Germinal center (tissue), 1 donor: ENCODE measurements at places on chromosomes 1 and 21.

DNA sequence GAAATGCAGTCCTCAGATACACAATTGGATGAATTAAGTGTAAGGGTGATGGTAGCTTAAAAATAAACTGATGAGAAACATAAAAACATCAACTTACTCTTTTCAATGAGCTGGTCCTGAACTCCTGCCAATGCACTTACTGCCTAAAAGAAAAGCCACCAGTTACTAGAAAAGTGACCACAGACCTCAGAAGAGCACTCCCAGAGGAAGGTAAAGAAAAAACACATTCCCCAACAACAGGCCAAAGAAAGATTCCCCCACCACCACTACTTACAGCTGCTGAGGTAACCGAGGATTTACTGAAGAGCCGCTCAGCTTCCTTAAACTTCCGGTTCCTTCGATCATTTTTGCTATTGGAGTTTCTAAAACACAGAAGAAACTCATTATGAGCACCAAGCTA, 5.4 kb downstream of the MEAF6 start:
- no peak for DNase-seq

DNA sequence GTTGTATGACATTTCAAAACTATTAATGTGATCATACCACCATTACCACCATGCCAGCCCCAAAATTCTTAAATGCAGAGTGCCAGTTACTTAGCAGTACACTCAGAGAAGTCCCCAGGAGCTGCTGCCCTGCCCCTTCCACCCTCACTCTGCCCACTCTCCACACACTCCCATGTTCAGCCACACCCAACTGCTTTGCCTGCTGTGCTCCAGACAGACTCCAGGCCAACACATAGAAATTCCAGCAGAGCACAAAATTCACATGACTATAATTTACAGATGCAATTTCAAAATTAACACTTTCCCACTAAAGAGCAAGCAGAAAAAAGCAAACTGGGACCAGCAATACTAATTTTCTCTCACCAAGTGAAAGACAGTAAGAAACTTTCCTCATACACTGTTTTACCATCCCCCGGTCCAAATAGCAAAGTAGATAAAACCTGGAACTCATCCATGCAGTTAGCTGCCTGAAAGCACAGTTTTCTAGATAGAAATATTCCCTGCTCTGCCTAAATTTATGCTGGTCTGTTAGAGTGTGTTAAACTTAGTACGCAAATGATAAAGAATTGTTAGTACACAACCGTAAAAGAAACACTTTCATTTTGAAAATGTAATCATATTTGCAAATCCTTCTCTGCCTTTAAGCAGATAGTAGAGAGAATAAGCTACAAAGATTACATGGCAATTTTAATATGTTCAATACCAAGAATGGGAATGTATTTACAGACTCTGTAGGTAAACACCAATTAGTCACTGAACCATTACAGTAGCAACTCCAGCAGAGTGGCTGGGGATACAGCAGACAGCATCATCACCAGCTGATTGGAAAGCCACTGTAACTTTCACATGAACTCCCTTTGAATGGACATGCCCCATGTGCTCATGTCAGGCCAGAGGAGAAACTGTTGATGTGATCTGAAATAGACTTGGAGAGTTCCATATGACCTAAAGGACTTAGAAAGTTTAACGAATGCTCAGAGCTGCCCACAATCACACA, 176.5 kb downstream of the VAV3 start:
- no peak for DNase-seq

GRCh38 chr1:31560394-31560793, 15.9 kb upstream of the TINAGL1 start:
- DNase-seq: no peak

GRCh38 chr1:155944444-155944799, 3.0 kb downstream of the RXFP4 start:
- no peak for DNase-seq

DNA sequence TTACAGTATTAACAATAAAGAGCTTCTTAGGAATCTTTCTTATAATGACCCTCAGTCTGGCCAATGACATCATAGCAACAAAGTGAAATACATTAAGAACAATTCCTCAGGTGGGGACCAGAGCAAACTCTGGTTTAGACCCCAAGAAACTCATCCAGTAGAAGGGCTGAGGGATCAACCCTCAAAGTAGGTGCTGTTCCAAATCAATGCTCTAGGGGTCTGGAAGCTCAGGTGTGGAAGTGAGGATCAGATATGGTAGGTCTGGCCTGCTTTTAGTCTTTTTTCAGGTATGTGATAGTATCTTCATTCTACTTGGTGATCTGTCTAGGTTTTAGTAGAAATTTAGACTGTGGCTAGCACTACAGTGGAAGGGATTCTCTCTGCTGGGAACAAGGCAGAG, 291.7 kb downstream of the PDE4B start:
- no peak for DNase-seq

DNA sequence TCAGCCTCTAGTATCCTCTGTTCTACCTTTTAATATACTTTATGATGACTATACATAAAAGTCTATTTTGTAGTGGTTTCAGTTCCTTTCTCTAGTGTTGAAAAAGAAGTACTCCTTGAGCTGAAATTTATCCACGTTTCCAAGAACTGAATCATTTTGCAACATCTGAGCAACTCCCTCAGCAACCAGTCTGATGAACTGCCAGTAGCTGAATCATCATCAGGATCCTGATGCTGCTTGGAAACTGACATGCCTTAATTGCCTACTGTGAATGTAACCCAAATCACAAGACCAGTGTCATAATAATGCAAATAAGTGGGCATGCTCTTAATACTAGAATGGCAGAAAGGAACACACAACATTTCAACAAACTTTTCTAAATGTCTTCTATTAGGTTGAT, 103.3 kb downstream of the CYYR1 start:
- DNase-seq: no peak

DNA sequence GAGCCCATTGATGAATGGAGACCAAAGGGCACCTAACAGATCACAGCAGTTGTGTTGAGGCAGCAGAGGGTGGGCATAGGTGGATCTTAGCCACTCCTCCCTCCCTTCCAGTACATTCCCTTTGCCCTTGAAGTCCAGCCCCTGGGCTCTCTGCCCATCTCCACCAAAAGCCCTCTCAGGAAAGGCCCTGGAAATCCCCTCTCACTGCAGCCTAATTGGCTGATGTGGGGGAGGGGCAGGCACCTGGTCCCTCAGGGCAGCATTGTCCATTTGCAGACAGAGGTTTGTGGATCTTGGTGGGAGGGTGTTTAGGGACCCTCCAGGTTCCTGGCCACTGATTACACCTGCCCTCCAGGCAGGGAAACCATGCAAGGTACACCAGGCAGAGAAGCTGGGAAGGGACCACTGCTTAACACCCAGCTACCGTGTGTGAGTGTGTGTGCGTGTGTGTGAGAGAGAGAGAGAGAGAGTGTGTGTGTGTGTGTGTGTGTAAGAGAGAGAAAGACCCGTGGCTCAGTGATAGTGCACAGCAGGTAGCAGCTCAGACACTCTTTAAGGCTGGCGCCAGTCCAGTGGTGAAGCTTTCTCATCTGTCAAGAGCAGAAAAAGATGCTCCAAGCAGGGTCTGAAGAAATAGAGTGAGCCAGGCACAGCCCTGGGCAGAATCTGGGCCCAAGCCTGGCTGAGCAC, 71.1 kb downstream of the MATN1 start:
- no peak for DNase-seq

GRCh38 chr21:34129901-34130715, 56.7 kb downstream of the MRPS6 start:
- DNase-seq: no peak

DNA sequence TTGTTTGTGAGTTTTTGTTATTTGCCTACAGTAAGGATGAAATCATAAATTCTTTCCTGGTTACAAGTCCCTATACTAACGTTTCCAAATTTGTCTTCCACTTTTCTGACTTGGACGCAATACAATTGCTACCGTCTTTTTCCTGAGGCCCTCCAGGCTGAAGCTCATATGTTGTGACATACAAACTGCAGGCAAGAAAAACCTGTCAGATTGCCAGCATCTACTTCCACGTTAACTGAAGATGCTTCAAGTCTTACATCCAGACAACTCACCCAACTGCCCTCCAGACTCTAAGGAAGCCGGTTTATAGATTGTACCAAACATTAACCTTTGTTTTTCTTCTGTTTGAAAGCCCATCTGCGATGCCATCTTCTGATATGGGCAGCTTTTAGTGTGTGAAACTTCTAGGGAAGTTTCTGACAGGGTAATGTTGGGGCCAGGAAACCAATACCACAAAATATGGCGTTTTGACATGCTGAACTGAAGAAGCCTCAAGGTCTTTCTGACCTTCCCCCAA, 21.4 kb upstream of the RNF11 start:
- no peak for DNase-seq

DNA sequence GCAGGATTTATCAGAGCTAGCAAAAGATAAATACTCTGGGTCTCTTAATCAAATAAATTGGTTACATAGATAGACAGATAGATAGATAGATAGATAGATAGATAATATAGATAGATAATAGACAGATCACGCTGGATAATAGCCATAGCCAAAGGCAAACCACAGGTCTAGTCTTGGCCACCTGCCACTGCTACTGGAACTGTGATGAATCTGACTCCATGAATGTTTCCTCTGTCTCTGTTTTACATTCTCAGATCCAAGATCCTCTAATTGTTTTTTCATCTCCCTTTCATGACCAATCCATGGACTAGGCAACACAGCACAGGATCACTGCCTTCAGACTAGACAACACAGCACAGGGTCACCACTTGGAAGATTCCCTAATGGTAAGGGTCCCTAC, 444.7 kb upstream of the NFIA start:
- no peak for DNase-seq

GRCh38 chr1:224922404-224923164, 6.9 kb upstream of the DNAH14 start:
- DNase-seq: peak; percentile 10

DNA sequence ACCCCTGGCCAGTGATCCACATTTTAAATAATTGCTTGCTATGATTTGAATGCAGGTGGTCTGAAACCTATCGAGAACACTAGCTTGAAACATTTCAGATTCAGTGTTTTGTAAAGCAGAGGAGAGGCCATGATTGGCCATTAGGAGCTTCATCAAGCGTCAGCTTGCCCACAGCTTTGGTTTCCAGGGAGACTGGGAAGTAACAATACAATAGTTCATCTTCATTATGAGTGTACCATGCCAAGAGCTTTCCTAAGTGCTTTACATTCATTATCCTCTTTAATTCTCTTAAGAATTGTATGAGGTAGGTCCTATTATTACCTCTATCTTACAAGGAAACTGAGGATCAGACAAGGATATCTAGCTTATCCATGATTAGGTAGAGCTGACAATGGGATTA, 27.7 kb upstream of the ATP5PO start:
- no peak for DNase-seq

GRCh38 chr1:185972096-185972850, 238.1 kb downstream of the HMCN1 start:
- no peak for DNase-seq

GRCh38 chr1:34688006-34688741, 66.7 kb upstream of the GJB5 start:
- no peak for DNase-seq

DNA sequence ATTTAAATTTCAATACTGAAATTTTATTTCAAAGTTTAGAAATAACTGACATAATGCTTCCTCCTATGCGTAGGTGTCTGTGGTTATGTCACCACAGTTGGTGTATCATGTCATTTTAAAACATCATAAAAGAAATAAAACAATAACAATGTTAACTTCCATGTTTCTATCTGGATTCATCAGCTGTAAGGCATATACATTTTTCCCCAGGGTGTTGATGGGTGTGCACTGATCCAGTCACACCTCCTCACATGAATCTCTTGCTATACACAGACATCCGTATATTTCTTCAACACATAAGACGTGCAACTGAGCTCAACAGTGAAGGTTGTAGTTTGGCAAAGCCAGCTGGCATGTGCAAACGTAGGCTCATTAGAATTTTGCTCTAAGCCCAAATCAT, 6.2 kb downstream of the KCNA3 start:
- no peak for DNase-seq

GRCh38 chr21:37797403-37797802, 118.9 kb downstream of the KCNJ6 start:
- DNase-seq: no peak

- no peak for DNase-seq
Observed at GRCh38 chr1:70205071-70205433, 327 bp downstream of the LRRC40 start.

- DNase-seq: no peak
Observed at GRCh38 chr1:229562686-229563085, 4.2 kb upstream of the ABCB10 start.

GRCh38 chr1:194214735-194215134, 1028.3 kb upstream of the B3GALT2 start:
- DNase-seq: no peak

- DNase-seq: no peak
Observed at GRCh38 chr1:88595355-88596002, 88.6 kb upstream of the PKN2 start.

- DNase-seq: no peak
Observed at GRCh38 chr1:100528871-100529270, 9.1 kb upstream of the GPR88 start.

DNA sequence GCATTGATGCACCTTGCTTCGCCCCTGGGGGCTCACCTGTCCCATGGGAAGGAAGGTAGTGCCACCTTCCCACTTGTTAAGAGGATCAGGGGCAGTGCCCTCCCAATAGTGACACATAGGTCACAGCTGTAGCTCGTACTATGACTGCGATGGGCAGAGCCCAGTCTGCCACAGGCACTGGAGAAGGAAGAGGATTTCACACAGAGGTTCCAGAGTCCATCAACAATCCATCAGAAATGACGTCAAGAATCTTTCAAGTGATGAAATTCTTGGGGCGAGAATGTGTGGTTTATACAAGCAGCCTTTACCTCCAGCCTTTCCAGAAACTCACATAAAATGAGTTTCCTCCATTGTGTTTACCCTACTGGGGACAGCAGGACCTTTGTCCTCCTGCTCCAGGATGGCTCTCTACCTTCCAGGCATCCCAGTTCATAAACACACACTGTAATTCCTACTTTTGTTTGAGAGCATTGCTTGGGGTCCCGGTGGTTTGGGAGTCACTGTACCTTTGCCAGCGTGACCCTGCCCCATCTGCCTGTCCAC, 260.6 kb upstream of the VAMP3 start:
- no peak for DNase-seq

DNA sequence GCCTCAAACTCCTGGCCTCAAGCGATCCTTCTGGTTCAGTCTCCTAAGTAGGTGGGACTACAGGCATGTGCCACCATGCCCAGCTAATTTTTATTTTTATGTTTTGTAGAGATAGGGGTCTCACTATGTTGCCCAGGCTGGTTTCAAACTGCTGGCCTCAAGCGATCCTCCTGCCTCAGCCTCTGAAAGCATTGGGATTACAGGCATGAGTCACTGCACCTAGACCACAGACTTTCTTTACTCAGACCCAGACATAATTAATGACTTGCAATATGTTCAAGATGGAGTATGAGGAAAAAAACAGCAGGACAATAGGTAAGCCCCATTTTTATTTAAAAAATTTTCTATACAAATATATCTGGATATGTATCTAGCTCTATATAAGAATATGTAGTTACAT, 13.2 kb downstream of the KANK4 start:
- DNase-seq: no peak

GRCh38 chr1:20108366-20109123, 10.8 kb downstream of the PLA2G2D start:
- no peak for DNase-seq
